SHP77 (cell line): ENCODE measurements at places on chromosomes 5 and 9.

DNA sequence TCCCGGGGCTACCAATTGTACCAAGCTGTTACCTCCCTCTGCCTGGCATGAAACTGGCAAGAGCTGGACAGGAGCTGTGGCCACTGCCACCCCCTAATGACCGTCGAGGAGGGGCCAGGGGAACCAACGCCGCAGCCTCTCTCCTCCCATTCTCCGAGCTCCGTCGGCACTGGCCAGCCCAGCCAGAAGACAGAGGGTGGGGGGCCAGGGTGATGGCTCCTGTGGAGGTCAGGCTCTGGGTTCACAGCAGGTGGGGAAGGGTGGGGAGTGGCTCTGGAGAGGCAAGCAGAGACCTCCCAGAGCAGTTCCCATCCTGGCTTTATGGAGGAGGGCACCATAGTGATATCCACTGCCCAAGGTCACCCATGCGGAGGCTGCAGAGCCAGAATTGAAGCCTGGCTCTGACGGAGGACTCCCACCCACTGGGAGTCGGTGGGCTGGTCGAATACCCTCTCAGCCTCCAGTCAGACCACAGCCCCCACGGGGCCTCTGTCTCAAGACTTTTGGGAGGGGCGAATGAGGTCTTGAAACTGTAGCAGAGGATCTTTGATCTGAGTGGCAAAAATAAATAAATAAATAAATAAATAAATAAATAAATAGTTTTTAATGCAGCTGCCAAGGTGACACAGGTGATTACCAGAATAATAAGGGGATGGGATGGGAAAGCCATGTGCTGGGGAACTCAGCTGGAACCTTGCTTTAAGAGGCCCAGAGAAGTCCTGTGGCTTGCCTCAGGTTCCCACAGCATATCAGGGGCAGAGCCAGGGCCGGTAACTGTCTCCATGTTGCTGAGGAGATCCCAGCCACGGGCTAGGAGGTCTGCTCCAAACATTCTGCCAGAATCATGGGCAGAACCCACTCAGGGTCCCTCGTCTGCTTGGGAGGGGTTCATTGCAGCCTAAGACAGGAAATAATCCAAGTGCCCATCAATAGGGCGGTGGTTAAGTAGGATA, 42.5 kb upstream of the NEURL1B start:
- no peak for DNase-seq

- no peak for DNase-seq
Observed at GRCh38 chr9:83209188-83209731, 146.3 kb upstream of the RASEF start.

DNA sequence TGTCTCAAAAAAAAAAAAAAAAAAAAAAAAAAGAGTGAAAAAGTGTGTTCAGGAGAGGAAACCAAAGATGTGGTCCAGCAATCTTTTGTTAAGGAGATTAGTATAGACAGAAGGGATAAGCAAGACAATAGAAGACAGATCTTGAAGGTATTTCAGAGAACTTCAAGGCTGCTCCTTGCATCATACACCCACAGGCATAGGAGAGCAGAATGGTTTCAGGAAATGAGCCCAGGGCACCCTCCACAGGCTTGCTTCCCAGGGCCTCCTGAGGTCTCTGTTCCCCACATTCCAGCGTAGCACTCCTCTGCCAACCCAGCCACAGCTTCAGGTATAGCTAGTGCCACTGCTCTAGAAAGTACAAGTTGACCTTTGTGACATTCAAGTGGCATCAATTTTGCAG, 65.8 kb downstream of the FSTL4 start:
- DNase-seq, result no peak

DNA sequence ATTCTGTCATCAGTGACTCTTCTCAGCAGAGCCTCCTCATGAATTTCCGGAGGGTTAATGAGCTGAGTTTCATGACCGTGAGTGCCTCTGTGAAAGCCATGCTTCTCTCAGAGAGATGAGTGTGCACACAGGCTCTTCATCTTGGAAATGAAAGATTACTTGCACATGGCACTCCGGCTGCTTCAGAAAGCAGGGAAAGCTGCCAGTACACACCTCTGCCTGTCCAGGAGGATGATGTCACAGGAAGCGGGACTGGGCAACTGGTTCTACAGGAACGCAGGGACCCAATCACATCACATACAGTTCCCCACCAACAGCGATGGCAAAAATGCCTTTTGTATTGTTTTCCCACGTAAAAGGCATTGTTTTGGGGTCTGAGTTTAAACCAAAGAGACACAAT, 286.0 kb upstream of the DAP start:
- no peak for DNase-seq

DNA sequence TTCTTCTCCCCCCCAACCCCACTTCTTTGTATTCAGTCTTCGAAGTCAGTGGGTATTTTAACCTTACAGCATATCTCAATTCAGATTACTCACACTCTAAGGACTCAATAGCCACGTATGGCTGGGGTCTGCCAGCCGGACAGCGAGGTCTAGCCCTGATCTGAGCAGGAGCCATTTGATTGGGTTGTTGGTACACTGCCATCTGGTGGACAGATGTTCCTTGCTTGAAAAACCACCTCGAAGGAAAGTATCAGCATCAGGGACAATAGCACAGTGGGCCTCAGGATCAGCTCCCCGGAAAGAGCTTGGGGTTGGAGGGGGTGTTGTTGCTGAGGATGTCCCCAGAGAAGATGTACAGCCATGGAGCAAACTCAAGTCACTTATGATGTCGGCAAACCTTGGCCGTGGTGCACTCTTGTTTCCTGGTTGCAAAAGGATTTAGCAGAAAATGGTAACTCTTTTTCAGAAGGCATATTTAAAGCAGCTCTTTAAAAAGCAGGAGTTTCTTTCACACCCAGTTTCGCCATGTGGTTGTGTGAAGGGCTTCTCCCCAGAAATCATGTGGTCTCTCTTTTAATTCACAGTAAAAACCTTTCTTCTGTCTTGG, 31.7 kb upstream of the KCNMB1 start:
- peak; percentile 18 for DNase-seq

DNA sequence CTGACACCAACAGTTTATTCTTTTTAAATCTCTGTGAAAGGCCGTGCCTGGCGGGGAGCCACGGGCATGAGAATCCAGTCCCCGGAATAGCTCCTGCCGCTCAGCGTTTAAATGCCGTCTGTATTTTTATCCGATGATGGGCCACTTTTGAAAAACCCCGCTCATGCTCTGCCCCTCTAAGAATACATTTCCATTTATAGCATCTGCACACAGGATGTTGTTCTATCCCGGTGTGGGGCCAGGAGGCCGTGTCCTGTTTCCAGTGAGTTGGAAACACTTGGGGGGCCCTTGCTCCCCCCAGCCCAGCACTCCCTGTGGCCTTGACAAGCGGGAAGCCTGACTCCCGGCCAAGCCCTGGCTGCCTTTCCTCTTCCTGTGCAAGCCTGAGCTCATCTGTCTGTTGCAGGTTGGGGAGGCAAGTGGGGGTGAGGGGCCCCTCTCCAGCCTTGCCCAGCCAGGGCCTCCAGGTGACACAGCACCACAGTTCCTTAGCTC, 39.0 kb downstream of the ERGIC1 start:
- DNase-seq, result no peak

GRCh38 chr9:12681620-12682019, 11.6 kb upstream of the TYRP1 start:
- DNase-seq, result no peak

DNA sequence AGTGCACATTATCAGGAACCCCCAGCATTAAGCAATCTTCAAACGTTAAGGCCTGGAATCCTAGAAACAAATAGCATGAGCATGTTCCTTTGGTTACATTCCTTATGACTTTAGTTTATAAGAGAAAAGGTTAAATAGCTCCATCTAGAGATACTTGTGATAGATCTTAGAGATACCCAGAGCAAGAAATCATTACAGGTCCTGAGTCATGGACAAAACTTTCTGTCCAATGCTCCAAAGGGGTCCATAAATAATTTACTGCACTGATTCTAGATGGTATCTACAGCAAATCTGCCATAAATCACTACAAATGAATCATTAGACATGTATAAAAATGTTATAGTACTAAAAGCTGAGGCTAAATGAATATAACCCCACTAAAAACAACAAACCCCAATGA, 139.6 kb downstream of the HTR1A start:
- no peak for DNase-seq
